ENCODE measurements at places on chromosomes 7 and 10. TPM values are rescaled to one million over a fixed set of nuclear protein-coding genes. Genes with fewer than 3 reads are reported as not detected.

Gene KIF20B
- 0.97 TPM for total RNA-seq

Gene RHBDD2
- total RNA-seq: 31.4 TPM

Gene LHFPL3
- not detected for total RNA-seq

Gene TOMM7
- 180 TPM for total RNA-seq

Gene HOXA5
- total RNA-seq: 0.77 TPM

DNA sequence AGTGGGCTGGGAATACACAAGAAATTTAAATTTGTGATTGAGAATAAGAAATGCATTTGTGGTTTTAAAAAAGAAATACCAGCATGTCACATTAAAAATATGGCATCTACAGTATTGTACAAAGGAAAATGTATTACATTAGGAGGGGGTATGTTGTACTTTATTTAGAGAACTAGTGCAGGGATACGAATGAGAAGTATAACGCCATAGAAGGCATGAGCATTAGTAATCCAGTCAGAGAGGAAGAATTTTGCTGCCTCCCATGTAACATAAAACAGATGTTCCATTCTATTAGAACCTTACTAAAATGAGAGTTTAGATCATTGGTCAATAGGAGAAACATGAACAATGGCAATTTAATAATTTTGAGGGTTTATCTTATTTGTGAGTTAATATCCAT is 182.2 kb downstream of the ADK start:
- DNase-seq: no peak
- no peaks in the 10 kb centered on the region for H3K36me3 ChIP-seq
- no peaks in the 10 kb centered on the region for H3K27me3 ChIP-seq
- H3K4me3 ChIP-seq: no peak overlapping the region
- no peaks in the 10 kb centered on the region for H3K4me1 ChIP-seq

DNA sequence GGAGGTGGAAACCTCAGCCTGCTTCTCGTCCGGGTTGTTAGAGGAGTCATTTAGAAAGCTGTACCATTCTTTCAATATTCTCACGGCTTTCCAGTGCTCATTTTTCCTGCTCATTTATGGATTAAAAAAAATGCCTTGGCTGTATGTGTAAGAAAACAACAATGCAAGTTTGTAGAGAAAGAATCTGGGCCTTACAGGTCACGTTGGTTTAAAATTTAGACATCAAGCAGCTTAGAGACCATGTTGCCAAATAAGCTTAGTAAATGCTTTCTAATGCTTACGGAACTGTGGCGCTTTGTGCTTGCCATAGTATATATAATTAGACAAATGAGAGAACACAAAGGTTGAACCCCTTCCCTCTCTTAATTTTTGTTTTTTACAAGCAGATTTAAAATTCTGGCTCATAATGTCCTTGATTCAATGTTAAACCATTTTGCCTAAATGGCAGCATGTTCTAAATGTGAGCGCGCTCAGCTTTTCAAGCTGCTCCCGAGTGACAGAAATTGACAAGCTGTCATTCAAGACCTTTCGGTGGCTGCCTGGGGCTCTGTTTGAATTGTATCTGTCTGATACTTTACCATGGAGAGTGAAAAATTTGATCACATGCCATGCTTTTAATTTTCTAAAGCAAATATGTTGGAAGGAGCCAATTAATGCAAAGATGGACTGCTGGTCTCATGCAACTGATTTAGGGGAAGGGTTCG is 1.1 kb downstream of the ARMS2 start:
- H3K4me1 ChIP-seq: no peaks in the 10 kb centered on the region
- H3K4me3 ChIP-seq: no peak overlapping the region
- DNase-seq: no peak
- no peak overlapping the region for H3K27ac ChIP-seq

DNA sequence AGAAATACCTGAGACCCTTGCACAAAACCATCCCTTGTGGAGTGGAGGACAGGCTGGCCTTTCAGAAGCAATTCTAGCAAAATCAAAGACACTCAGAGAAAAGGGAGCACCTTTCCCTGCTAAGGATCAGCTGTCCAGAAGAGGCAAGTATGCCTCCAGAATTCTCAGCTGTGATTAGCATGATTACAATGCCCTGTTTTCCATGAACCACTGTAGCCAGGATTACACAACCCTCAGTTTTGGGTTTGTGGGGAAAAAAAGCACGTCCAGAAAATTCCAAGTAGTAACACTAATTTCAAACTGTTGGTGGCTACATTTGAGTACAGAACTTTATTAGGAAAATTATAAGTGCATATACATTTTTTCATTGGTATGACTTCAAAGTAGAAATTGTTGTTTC is 15.0 kb downstream of the CXCL12 start:
- no peaks in the 10 kb centered on the region for H3K4me1 ChIP-seq
- no peaks in the 10 kb centered on the region for H3K36me3 ChIP-seq
- H3K27ac ChIP-seq: no peak overlapping the region
- DNase-seq: no peak
- no peak overlapping the region for H3K4me3 ChIP-seq

DNA sequence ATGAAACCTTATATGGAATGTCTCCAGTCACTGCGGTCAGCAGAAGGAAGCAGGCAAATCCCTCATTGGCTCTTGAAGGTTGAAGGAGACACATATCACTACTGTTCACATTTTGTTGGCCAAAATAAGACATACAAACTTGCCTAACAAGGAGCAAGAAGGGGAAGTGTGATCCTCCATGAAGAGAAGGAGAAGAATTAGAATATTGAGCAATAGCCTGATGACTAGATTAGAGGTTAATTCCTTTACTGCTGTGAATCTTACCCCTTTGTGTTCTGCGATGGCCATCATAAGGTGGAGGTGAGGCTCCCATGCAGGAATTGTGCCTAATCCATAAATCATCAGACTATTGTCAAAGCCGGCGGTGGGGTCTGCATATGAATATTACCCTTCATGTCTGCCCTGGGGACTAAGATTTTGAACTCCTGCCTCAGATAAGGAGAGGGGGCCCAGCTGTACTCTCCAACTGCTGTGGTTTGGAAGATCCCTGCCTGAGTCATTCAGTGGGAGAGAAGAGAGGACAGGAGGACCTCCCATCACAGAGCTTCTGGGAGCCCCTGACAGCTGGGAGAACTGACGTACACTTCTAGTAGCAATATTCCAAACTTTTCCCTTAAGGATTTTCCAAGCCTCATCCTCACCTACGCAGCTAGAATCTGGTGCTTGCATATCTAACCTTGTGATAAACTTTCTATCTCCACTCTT is 398.5 kb downstream of the REEP3 start:
- no peaks in the 10 kb centered on the region for H3K36me3 ChIP-seq
- H3K4me3 ChIP-seq: no peak overlapping the region
- H3K27me3 ChIP-seq: no peaks in the 10 kb centered on the region
- no peak for DNase-seq

DNA sequence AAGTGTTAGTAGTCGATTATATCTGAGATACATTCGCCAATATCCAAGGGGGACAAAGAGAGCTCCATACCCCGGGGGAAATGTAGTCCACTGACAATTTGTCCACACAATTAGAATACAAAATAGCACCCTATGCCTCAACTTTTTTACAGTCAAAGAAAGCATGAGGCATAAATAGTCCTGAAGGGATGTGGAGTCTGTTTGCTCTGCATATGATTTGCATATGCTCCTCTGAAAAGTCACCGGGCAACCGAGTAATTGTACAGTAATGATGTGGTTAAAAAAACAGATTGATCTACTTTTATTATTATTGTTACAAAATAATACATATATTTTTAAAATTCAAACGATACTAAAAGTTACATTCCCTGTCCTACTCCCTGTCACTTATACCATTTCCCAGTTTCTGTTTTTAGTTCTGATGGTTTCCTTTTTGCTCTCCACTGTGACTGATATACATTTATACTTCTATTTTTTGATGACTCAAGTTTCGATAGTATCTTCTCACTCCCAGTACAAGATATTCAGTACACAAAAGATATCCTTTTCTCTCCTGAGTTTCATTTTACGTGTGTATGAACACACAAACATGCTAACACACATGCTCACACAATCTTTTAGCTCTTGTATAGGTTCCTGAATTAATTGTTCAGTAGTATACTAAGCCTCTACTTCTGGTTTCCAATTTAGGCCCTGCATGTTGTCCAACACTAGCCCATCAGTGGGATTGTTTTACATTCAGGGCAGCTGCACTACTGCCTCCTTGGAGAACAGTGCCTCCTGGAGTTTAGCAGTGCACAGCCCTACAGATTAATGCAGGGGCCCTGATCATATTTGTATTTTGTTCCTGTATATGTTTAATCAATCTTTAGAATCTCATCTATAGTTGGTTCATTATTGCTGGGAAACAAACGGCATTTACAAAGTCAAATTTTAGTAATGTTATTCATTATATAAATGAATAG is 130.9 kb downstream of the TES start:
- H3K36me3 ChIP-seq: no peaks in the 10 kb centered on the region
- H3K27ac ChIP-seq: no peak overlapping the region
- H3K4me1 ChIP-seq: no peaks in the 10 kb centered on the region
- no peak for DNase-seq

DNA sequence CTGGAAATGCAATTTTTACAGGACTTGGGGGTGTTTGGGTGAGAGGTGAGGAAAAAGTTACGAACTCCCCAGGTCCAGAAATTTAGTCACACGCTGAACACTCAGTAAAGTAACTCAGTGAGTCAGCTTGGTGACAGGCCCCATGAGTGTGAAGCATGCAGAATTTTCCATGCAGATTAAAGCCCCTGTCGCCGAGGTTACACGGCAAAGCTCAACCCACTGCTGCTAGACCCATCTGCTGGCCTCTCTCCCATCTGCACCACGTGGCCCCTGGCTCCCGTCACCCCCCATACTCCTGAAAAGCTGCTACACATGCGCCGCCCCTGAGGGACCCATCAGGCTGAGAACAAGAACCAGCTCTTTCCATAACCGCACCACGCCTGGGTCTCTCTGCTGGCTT is 7.0 kb upstream of the MMP21 start:
- no peaks in the 10 kb centered on the region for H3K27me3 ChIP-seq
- peaks cover 7% of the 10 kb centered on the region for H3K4me1 ChIP-seq
- no peak for DNase-seq

GRCh38 chr7:70775570-70776156 is 356.3 kb upstream of the GALNT17 start:
- H3K4me1 ChIP-seq: no peaks in the 10 kb centered on the region
- H3K27ac ChIP-seq: no peak overlapping the region
- no peaks in the 10 kb centered on the region for H3K27me3 ChIP-seq
- DNase-seq: no peak
- H3K36me3 ChIP-seq: peaks cover 40% of the 10 kb centered on the region
- H3K4me3 ChIP-seq: no peak overlapping the region

DNA sequence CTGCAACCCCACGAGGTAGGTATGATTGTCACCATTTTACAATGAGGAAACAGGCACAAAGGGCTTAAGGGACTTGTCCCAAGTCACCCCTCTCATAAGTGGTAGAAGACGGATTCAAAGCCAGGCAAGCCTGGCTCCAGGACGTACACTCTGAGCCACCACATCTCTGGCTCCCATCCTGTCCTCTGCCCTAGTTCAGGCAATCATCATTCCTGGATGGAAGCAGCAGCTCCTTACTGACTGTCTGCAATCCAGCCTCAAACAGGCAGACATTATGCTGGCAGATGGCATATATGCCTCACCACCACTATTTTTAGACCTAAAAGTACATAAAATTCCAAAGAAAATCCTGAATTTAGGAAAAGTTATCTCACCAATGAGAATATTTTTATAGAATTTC is 100.7 kb downstream of the USP6NL start:
- H3K36me3 ChIP-seq: no peaks in the 10 kb centered on the region
- no peak overlapping the region for H3K4me3 ChIP-seq
- H3K27ac ChIP-seq: no peak overlapping the region
- H3K4me1 ChIP-seq: peaks cover 18% of the 10 kb centered on the region

DNA sequence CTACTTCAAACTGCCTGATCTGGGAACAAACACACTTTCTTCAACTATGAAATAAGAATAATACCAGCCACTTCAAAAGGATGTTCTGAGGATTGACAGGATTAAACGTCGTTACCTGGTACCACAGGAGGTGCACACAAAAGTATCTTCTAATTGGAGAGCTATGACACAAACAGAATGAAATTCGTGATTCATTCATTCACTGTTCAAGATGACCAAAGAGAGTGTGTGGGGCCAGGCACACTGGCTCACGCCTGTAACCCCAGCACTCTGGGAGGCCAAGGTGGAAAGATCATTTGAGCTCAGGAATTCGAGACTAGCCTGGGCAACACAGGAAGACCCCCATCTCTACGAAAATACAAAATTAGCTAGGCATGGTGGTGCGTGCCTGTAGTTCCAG is 50.9 kb downstream of the SFMBT2 start:
- H3K27ac ChIP-seq: no peak overlapping the region
- no peaks in the 10 kb centered on the region for H3K36me3 ChIP-seq
- H3K4me3 ChIP-seq: no peak overlapping the region
- no peak for DNase-seq
- no peaks in the 10 kb centered on the region for H3K27me3 ChIP-seq

- DNase-seq: no peak
- H3K36me3 ChIP-seq: no peaks in the 10 kb centered on the region
- H3K4me3 ChIP-seq: no peak overlapping the region
- H3K27ac ChIP-seq: no peak overlapping the region
Observed at GRCh38 chr10:48197236-48197899, 77.1 kb downstream of the FRMPD2 start.

DNA sequence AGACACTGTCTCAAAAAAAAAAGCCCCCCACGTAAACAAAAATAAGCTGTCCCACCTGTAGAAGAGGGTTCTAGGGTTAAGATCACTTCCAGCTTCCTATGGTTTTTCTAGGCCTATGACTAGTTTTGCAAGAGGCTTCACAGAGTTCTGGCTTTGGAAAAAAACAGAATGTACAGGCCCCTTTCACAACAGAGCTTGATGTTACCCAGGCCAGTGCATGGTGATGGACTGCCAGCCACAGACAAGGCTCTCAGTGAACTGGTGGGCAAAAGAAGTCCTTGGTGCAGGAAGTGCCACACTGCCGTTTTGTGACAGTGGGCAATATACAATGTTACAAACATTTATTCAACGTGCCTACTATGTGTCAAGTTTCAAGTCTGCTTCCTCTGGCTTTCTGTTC is 18.3 kb upstream of the EFCAB10 start:
- no peaks in the 10 kb centered on the region for H3K27me3 ChIP-seq
- no peak overlapping the region for H3K27ac ChIP-seq
- no peaks in the 10 kb centered on the region for H3K4me1 ChIP-seq
- no peak for DNase-seq
- H3K36me3 ChIP-seq: no peaks in the 10 kb centered on the region
- no peak overlapping the region for H3K4me3 ChIP-seq

DNA sequence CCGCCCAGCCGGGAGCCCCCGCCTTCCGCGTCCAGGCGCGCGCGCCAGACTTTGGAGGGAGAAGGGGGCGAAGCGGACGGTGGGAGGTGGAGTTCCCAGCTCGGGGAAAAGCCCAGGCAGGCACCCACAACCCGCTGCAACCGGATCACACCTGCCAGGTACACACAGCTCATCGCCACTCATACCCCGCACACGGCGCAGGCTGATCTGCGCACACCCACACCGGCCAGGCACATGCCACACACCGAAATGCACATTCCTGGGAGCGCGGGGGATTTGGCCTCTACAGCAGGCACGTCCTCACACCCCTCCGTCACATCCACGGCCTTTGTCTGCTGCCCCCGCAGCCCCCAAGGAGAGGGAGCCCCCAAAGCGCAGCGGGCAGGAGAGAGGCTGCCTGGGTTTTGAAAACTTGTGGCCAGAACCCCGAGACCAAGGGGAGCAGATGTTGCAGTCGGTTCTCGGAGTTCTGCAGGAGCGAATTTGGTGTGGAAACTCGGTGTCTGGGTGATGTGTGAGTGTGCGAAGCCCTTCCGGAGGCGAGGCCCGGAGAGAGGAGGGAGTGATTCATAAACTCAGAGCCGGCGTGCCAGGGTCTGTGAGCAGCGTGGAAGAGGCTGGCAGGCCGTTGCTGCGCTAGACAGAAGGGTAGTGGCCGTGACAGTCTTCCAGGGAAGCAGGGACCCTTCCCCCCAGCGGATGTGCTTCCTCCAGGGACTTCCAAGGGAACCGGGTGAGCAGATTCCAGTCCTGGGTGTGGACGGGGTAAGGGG is 734 bp downstream of the CHST3 start:
- H3K4me3 ChIP-seq: peak overlapping the region; percentile 51
- DNase-seq: no peak
- H3K27me3 ChIP-seq: no peaks in the 10 kb centered on the region
- no peaks in the 10 kb centered on the region for H3K4me1 ChIP-seq
- peak overlapping the region; percentile 66 for H3K27ac ChIP-seq
